ENCODE measurements at places on chromosomes 3 and 15.

GRCh38 chr15:61070111-61070901 lies 158.8 kb downstream of the RORA start:
- DNase-seq = no peak

DNA sequence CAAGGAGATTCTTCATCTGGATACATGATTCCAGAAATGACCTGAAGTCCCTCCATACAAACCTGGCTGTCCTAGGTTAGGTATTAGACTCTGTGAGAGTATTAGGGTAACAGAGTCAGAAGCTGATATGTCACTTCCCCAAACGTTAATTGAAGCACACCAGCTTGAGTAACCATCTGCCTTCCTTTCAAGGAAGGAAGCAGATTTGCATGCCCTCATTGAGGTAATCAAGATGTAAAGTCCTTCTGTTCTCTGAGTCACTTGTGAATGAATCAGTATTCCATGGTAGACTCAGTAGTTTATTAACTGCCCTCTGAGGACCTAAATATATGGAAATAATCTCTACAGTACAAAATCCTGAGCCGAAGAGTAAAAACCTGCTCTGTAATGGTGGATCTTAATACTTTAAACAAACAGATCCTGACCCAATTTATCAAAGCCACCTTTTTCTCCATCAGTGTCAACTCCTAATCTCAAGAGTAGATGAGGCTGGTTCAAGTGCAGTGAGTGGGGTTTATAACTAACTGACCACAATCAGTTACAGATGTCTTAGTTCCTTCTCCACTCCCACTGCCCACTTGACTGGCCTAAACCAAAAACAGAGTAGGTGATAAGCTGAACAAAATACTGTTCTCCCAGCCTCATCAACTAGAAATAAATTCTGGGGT lies 246.2 kb upstream of the CHRM5 start:
- DNase-seq = no peak

- no peak for DNase-seq
Measured at GRCh38 chr3:84292128-84292527, 666.7 kb upstream of the CADM2 start.

DNA sequence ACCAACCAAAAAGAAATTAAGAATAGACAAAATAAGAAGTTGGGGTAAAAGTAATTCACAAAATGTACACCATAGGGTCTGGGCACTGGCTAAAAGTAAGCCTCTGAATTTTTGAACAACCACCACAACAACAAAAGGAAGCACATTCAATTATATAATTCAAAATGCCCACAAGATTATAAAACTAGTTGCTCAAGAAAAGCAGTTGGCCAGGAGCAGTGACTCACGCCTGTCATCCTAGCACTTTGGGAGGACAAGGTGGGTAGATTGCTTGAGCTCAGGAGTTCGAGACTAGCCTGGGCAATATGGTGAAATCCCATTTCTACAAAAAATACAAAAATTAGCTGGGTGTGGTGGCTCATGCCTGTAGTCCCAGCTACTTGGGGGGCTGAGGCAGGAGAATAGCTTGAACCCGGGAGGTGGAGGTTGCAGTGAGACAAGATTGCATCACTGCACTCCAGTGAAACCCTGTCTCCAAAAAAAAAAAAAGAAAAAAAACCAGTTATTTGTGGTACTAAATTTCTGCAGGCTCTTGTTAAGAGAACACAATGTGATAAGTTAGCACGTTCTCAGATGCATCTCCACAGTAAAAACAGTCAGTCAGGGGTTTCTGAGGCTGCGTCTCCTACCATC lies 6.6 kb upstream of the ATP11B start:
- no peak for DNase-seq

GRCh38 chr3:30638685-30639412 lies 32.4 kb downstream of the TGFBR2 start:
- DNase-seq = no peak

- DNase-seq = no peak
Measured at GRCh38 chr15:59115047-59115446, 10.1 kb downstream of the CCNB2 start.

GRCh38 chr3:24318677-24319287 lies 175.9 kb downstream of the THRB start:
- DNase-seq = no peak

- no peak for DNase-seq
Measured at GRCh38 chr3:160924776-160925175, 168.7 kb downstream of the PPM1L start.

DNA sequence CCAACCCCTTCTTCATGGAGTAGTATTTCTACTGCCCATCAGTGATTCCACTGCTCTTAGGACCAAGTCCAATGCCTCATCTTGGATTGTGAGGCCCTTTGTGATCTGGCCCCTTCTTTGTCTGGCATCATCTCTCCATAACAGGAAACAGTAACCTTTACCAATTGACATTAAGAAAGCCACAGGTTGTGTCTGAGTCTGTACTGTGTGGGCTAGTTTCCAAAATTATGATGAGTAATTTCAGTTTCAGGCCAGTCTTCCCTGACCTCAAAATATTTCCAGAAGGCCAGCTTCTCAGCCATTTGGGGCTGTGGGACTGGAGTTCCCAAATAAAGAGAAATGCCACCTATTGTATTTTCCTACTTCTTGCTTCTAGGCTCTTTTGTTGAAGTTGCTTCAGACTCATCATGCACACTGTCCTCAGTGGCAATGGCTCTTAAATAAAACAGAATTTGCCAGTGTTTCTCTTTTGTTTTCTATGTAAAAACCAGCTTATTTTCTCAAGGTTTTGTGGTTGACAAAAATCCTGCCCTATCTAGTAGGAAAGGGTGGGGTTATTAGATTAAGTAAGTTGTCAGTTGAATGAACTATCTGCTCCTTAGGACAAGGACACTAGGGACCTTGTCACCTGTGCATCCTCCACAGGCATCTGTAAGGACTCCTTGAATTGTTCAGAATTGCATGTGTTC lies 47.0 kb upstream of the ACKR4 start:
- DNase-seq = peak; percentile 36
